ENCODE measurements at places on chromosomes 12 and 14.
A peak's percentile ranks its signal among the peaks of the same experiment; 100 is the strongest.

DNA sequence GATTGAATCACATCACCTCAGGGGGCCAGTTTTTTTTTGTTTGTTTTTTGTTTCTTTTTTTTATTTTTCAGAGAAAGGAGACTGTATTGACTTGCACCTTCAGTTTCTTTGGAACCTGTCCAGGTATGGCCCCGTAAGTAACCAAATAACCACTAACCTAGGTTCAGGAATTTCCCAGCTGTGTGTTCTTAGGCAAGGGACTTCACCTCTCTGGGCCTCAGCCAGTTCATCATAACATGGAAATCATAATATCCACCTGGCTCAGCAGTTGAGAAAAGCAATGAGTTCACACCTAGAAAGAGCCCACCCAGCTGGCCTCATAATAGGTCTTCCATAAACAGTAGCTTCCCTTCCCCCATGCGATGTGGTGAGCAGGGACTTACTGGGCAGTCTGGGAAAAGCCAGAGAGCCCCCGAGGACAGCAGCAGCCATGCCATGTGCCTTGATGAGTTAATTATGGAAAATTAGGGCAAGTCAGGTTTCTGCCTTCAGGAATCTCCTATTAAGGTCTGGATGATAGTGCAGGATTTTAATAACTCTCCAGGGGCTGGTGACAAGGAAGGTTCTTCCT lies 27.4 kb upstream of the WSCD2 start:
- no peak for DNase-seq

- peak; percentile 53 for DNase-seq
Observed at GRCh38 chr14:61695695-61696527, 598 bp downstream of the HIF1A start.

DNA sequence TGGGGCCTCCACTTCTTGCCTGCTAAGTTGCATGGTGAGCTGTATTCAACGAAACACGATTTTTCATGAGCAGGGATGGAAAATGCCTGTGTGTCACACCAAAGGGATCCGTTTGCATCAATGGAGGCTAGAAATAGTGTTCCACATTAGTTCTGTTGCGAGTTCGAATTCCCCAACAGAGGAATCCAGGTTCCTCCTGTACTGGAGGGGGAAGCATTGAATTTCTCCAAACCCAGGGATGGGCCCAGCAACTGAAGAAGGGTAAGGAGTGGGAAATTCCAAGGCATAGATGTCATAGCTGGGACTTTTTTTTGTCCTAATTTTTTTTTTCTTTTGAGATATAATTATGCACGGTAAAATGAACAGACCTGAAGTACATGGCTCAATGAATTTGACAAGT lies 336.2 kb downstream of the DPF3 start:
- DNase-seq, result no peak

DNA sequence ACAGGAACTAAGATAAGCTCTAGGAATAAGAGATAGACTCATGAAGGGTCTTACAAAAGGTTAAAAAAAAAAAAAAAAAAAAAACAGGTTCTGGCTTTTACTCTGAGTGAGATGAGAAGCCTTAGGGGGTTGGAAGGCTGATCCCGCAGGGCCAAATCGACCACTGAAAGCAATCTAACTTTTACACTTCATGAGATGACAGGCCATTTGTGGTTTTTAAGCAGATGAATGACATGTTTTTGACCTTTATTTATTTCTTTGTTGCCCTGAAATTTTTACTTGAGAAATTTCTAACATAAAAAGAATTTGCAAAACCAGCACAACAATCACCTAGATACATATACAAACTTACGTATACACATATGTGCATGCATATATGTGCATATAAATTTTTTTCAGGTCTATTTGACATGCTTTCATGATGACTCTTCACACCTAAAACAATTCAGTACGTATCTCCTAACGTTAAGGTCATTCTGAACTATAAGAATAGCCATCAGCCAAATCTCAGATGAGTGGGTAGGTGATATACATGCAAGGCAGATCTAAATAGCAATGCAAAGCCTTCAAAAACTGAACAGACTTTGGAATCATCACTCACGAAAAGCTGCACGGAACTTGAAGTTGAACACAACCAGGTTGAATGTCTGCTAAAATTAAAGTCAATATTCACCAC lies 87.0 kb downstream of the R3HDM2 start:
- peak; percentile 27 for DNase-seq

DNA sequence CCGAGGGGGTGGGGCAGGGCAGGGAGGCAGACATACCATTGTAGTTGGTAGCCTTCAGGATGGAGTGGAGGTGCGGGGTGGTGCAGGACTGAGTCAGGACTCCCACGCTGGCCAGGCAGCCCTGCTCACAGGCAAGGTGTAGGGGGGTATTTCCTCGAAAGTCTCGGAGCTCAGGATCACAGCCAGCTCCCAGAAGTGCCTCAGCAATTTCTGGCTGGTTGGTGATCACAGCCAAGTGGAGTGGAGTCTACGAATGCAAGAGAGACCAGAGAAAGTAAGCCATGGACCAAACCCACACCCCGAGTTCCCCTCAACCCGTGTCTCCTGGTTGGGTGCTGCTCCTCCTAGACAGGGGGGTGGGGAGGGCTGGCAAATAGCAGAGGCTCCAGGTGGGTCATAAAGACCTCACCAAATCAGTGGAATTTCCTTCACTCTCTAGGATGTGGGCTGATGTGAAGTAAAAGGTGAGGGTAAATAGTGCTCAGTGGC lies 1.4 kb downstream of the NFKBIA start:
- peak; percentile 59 for DNase-seq
